GM23338 (cell line): ENCODE measurements at places on chromosomes 11 and 22.

GRCh38 chr11:2390091-2390724, 10.3 kb upstream of the TSSC4 start:
- DNase-seq = no peak

DNA sequence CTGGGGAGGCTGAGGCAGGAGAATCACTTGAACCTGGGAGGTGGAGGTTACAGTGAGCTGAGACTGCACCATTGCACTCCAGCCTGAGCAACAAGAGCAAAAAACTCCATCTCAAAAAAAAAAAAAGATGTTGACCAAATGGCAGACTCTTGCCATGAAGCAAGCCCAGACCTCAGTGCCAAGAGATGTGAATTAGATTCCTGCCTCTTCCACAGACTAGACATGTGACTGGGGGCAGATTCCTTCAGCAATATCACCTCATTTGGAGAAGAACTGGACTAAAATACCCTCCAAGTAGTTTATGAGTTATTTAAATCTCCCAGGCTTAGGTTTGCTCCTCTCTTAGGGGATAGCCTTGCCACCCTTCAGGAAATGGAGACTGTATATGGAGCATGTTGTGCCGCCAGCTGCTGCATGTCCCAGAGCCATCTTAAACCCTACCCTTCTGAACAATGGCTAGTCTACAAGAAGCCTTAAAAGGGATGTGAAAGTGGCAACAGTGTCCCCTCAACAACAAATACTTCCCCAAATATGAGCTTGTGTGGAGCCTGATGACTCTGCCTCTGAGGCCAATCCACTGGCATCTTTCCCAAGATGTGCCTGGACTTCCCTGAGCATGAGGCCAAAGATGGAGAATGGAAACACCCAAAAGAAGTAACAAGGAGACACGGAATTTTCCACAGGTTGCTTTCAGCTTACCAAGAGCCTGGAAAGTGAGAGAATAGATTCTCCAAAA, 763 bp upstream of the MS4A7 start:
- DNase-seq = no peak

GRCh38 chr22:27460591-27461347, 340.8 kb downstream of the MN1 start:
- peak; percentile 19 for DNase-seq

DNA sequence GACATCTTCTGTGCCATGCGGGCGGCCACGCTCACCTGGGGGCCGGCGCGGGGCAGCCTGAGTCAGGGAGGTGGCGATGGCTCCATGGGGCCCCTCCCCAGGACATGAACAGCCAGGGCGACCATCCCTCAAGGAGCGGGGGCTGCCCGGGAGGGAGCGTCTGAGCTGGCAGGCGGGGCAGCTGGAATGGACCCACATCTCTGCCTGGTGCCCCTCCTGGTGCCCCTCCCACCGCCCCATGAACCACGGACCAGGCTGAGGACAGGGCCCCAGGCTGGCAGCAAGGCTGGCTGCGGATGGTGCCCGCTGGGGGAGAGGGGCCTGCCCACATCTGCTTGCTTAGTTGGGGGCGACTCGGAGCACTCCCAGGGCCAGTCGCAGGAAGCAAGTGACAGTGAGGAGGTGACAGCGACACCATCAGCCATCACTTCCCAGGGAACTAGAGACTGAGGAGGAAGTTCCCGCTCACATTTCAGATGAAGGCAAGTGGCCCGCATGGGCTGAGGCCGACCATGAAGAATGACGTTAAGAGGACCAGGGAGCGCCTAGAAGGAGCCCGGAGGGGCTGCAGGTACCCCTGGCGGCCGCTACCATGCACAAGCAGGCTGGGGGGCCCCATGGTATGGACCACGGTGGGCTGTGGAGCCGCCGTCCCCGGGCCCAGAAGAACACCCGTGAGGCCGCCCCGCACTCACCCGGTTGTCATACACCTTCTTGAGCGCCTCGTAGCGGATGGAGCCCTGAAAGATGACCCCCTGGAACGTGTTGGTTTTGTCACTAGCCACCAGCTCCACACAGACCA, 37.3 kb downstream of the KIAA0930 start:
- no peak for DNase-seq

GRCh38 chr11:1654388-1655167, 25.0 kb downstream of the KRTAP5-5 start:
- no peak for DNase-seq

DNA sequence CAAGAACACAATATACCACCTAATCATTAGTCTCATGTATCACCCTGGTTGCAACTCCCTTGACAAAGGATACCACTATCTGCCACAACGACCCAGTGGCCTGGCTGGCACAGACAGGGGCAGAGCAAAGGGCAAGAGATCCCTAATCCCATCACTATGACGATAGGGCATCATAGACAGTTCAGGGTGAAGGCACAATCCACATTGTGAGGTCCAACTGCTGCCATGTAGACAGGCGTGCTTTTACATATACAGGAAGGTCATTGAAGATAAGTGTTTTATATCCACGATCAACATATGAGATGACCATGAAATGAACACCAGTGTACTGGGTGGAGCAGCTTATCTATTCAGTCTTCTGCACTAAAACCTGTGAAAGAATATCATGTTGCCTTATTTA, 94.6 kb downstream of the IGLL1 start:
- DNase-seq = no peak

- no peak for DNase-seq
These were observed 9.9 kb upstream of the KCNJ5 start for GRCh38 chr11:128881221-128881620.

GRCh38 chr11:37947821-37948220, 1349.8 kb upstream of the RAG2 start:
- no peak for DNase-seq

DNA sequence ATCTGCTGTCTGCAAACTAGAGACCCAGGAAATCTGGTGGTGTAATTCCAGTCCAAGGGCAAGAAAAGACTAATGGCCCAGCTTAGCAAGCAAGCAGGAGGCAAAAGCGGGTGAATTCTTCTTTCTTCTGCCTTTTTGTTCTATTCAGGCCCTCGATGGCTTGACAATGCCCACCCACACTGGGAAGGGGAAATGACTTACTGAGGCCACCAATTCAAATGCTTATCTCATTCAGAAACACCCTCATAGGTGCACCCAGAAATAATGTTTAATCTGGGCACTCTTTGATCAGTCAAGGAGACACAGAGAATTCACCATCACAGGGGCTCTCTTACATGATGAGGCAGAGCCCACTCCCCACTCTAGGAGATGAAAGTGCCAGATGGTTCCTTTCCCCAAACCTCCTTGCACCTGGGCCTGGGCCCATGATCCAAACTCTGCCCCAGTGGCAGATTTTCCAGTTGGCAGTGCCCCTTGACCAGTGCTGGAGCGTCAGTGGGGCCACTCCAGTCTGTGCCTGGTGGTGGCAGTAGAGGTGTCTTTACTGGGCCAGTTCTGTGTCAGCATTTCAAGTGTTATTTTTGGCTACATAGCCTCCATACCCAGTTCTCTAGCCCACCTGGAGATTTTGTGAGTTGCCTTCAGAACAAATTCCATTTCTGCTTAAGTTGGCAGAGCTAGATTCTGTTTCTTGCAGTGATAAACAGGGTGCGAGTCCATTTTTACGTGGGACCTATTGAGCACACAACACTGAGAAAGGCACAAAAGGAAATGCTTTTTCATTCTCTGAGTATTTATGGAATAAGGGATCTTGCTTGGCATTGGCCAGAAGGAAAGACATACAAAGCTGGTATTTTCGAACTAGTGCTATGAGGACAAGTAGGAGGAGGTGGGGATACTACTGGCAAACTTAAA, 7.5 kb downstream of the ELMOD1 start:
- peak; percentile 73 for DNase-seq

DNA sequence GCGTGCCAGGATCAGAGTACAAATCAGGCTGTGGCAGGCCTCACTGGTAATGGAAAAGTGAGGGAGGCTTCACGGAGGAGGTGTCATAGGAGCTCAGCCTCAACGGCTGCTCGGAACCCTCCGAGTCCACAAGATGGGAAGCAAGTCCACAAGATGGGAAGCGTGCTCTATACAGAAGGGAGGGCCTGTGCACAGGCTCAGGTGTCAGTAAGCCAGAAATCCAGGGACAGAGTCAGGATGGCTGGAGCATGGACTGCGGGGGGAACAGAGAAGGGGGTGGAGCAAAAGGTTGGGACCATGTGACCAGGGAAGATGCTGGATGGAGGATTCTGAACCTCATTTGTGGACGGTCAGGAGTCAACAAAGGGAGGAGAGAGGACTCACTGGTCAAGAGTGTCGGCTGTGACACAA, 3.4 kb upstream of the DPP3 start:
- peak; percentile 61 for DNase-seq

- DNase-seq = peak; percentile 37
These were observed 15.9 kb downstream of the PTDSS2 start for GRCh38 chr11:465896-466530.

DNA sequence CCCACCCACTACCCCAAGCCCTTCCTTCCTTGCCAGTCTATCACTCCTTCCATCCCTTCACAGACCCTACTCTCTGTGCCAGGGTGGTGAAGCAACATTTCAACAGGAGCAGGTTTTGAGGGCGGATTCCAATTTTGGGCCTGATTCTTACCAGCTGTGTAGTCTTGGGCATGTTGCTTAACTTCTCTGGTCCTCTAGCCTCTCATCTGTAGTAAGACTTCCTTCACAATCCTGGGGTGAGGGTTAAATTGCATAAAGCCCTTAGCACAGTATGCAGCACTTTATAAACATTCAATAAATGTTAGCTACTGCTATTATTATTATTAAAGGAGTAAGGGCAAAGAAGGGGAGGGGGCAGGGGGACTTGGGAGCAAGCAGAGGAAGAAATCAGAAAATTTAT, 5.0 kb upstream of the RNF185 start:
- no peak for DNase-seq

GRCh38 chr22:38316364-38317121, 690 bp downstream of the CSNK1E start:
- DNase-seq = peak; percentile 60

- peak; percentile 36 for DNase-seq
These were observed 82.9 kb downstream of the MIAT start for GRCh38 chr22:26740253-26740652.

DNA sequence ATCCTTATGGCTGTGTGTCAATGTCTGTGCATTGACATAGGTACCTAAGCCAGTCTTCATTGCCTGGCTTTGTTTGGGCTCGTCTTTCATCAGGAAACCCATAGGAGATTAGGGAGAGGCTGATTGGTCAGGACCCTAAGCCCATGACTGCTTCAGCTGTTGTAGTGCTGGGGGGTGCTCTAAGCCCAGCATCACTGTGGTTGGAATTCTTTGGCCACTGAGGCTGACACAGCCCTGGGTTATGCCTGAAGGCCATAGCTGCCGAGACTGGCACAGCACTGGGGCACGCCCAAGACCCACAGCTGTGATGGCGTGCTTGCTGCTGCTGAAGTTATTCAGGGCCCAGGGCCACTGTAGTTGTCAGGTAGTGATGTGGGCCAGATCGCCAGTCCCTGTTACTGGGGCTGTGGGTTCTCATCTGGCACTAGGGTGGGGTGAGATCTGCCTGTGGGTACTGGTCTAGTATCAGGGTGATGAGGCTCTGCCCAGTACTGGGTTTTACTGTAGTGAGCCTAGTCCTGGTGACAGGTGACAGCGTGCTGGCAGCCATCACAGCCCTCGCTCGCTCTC, 4.9 kb downstream of the USP18 start:
- DNase-seq = no peak

DNA sequence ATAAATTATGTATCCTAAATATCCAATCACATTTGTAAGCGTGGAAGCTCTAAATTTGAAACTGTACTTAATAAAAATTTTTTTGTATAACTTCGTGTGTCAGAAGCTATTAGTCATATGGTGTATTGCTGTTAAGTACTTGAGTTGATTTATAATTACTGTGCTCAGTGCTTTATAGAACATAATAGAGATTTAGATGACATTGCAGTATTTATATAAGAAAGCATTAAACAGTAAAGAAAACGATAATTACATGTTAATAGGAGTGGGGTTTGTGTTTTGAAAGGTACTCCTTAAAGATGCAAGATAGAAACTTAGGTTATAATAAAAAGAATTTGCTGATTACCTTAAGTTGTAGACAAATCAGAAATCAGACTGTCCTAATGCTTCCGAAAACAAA, 5.9 kb upstream of the TCP11L1 start:
- no peak for DNase-seq

DNA sequence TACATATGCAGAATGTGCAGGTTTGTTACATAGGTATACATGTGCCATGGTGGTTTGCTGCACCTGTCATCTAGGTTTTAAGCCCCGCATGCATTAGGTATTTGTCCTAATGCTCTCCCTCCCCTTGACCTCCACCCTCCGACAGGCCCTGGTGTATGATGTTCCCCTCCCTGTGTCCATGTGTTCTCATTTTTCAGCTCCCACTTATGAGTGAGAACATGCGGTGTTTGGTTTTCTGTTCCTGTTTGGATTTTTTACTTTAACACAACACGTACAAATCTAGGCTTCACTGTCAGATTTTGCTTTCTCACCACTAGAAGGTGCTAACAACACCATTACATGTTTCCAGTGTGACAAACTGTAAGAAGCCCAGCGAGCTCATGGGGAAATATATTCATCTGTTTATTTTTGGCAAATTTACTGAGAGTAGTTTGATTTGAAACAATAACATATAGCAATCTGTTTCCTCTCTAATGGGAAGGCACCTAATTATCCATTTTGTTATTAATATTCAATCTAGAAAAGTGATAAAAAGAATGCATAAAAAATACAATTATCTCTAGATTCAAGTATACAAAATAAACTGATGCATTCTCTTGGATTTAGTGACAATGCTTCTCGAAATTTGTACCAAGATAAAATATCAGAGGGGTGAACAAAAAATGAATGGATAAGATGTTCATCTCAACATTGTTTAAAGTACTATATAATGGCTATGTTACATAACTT, 23.2 kb upstream of the BIRC3 start:
- peak; percentile 65 for DNase-seq

GRCh38 chr22:38142606-38143005, 32.1 kb upstream of the BAIAP2L2 start:
- no peak for DNase-seq

DNA sequence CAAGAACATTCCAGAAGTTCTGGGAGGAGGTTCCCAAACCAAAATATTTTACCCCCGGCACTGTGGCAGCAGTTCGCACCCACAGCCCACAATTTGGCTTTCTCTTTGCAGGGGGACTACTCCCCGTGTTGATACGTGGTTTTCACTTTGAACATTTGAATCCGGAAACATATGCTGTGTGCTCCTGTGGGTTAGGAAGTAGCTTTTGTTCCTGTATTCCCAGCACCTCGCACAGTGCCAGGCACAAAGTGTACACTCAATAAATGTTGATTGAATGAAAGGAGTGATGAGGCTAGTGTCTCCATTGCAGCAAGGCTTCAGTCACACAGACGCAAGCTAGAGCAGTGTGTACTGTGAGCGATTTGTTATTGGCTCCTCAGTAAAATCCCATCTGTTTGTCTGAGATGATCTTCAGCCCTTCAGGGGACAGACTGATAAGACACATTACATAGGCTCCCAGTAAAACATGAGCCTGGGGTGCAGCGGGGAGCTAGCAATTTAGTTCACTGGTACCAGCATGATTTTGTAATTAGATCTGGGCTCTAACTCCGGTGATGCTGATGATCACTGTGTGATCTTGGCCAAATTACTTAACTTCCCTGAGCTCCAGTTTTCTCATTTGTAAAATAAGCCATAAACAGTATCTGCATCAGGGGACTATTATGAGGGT, 2.2 kb downstream of the LAYN start:
- DNase-seq = no peak
